ENCODE measurements at places on chromosomes 4 and X.

DNA sequence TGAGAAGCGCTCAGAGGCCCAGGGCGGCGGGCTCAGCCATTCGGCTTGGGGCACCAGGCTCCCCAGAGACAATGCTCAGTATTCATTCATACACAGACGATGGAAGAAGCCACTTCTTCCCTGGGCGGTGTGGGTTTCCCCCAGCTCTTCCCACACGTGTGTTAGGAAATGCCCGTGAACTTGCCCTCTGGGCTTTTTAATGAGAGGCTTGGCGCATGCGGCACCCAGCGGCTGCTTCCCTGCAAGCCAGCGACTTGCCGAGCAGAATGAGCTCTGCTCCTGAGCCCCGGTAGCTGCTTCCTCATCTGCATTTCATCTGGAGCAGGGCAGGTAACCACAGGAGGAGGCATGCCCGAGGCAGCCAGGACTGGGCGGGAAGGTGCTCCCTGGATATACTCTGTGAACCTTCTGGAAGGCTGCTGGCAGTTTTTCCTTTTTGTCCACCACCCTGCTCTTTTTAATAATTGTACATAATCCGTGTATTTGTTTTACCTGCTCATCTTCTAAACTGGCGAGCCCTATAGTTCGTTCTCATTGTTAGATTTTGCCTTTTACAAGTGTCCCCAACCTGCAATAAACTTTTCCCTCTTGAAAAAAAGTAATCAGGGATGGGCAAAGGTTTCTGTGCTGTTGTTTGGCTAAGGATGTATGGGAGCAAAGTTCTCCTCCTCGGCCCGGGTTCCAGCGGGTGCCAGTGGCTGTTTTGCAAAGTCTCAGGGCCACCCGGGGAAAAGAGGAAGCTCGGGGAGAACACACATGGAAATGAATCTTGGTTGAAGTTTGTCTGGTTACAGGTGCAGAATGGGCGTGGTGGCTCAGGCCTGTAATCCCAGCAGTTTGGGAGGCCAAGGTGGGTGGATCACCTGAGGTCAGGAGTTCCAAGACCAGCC, 178.8 kb downstream of the DCLK2 start:
- no peak for DNase-seq

DNA sequence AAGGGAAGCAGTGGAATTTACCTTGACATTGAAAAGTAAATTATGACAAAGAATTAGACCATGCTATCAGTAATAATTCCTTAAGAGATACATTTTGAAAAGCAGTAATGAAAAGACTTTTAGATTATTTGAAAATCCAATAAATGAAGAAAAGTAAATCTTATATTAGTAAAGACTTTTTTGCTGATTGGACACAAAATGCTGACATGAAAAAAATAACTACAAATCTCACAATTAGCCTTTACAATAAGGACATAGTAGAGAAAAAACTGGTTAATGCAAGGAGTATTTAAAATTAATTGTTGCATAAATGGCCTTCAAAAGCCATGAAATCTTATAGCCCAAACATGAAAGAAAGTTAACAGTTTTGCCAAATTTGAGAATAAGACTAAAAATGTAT, 446.1 kb upstream of the FAM241A start:
- DNase-seq = no peak

DNA sequence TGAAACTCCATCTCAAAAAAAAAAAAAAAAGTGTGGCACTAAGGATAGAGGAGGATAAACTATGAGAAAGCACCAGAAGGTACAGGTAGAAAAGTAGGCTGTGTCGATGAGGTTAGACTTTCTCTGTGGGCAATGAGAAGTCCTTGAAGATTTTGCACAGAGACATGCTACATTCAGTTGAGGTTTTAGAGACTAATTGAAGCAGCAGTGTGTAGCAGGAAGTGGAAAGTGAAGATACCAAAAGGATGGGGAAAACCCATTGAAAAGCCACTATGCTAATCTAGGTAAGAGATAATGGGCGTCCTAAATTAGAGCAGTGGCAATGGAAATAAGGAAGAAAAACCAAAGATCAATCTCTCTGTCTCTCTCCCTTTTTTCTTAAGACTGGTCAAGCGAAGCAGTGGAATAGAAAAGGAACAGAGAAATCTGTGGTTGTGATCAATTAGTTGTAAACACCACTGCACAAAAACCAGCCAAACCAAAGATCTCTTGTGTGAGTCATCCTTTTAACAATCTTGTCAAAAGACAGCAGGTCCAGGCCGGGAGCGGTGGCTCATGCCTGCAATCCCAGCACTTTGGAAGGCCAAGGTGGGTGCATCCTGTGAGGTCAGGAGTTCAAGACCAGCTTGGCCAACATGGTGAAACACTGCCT, 3.5 kb downstream of the SPINK2 start:
- DNase-seq = no peak

DNA sequence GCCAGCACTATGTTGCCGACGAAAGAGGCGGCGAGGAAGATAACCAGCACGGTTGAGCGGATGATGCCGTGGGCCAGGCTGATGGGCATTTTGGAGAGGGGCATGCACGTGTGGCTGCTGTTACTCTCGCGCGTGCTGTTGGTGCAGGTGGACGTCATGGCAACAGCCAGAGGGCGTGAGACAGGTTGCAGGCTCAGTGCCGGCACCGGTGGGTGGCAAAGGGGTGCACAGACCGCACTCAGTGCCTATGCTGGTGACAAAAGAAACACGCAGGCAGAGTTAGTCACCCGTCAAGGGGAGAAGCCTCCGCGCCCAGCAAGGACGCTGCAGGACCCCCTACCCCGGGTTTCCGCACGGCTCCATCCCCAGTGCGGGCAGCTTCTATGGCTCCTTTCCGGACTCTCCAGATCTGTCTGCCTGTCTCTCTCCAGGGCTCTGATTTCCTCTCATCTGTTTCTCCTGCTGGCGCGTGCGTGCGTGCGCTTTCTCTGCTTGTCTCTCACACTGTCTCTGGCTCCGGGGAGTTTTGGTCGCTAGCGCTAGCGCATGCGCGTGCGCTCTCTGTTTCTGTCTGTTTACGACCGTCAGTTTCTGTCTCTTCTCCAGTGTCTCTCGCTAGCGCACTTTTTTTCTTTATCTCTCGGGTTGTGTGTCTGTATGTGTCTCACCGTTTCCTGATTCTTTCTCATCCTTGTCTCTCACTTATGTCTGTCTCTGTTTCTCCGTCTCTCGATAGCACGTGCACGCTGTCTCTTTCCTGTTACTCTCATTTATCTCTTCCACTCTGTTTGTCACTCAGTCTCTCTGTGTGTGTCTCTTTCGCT, 2.1 kb downstream of the GPR101 start:
- peak; percentile 4 for DNase-seq

DNA sequence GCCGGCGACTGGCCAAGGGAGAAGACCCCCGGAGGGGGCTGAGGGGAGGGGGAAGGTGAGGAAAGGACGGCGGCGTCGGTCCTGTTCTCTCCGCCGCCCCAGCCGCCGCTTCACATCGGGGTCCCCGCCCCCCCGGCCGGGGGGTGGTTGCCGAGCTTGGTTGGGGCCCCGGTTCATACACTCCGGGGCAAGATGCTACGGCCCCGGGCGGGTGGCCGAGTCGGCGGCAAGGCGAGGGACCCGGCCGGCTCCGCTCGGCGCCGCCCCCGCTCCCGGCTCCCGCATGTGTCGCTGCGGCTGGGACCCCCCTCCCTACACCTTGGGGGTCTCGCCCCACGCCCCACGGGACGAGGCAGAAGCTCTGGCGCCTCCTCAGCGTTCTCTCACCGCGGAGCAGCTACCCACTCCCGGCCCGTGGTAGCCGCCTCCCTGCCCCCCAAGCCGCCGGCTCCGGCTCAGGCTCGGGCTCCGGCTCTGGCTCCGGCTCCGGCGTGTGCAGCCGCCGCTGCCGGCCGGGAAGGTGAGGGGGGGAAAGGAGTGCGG, 461 bp downstream of the FBXW7 start:
- DNase-seq = no peak

- DNase-seq = no peak
Measured at GRCh38 chr4:13833171-13833804, 205.8 kb upstream of the BOD1L1 start.

- no peak for DNase-seq
Measured at GRCh38 chr4:144579411-144580030, 66.4 kb upstream of the HHIP start.

DNA sequence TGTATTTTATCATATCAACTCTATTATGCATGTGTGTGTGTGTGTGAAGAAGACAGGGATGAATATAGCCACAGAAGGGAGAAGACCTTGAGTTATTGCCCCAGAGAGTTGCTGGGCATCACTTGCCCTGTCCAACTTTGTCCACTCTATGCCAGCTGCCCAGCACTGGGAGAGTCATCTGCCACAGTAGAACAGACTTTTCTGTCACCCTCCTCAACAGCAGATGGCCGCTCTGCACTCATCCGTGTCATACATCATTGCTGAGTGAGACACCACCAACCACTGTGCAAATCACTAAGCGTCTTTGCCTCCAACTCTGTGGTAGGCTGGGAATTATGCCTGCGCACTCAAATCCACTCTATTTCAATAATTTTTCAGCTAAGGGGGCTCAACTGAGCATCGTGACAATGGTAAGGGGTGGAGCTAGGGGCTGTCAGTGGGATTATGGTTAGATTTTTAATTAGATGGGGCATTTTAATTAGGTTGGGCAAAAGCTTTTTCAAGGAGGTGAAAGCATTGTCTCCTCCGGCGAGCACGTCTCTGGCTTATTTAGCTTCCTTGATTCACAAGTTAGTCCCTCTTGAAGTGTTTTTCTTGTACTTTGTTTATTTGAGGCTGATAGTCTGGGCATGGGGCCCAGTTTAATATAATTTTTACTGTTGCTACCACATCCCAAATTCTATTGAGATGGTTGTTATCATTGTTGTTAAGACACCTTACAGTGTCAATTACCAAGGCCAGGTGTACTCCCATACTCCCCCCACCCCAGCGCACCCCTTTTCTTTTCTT, 100.1 kb upstream of the KLF3 start:
- peak; percentile 10 for DNase-seq

GRCh38 chr4:20565075-20565721, 135.1 kb upstream of the PACRGL start:
- DNase-seq = no peak

GRCh38 chrX:153338836-153339235, 4.9 kb downstream of the ZNF275 start:
- no peak for DNase-seq

- DNase-seq = no peak
Measured at GRCh38 chrX:154785716-154786115, 19.6 kb downstream of the MPP1 start.

- DNase-seq = no peak
Measured at GRCh38 chrX:154660541-154660940, 7.2 kb upstream of the CTAG2 start.

DNA sequence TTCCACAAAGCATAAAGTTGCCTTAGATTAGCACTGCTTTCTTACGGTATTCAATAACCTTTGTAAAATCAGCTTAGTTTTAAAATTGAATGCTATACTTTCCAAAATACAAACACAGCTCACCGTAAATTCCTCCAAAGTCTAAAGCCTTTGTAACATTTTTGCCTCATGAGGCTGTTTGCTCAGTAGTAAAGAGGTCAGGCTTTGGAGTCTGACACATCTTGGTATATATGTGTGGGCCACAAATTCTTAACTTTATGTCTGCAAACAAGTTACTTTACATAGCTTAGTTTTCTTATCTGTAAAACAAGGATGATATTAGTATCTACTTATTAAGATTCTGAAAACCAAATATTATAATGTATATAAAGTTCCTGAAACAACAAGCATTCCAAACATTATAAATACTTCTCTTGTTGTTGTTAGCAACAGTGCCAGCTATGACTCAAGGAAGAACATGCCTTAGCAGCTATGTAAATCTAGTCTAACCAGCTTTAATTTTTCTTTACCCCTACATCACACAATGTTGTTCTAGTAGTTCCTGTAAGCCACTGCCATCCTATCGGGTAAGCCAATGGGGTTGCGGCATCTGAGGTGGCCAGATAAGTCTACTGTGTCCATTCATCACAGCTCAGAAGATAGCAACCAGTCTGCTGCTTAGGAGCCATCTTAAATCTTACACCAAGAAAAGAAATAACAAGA, 709.0 kb downstream of the KLHL13 start:
- DNase-seq = no peak

DNA sequence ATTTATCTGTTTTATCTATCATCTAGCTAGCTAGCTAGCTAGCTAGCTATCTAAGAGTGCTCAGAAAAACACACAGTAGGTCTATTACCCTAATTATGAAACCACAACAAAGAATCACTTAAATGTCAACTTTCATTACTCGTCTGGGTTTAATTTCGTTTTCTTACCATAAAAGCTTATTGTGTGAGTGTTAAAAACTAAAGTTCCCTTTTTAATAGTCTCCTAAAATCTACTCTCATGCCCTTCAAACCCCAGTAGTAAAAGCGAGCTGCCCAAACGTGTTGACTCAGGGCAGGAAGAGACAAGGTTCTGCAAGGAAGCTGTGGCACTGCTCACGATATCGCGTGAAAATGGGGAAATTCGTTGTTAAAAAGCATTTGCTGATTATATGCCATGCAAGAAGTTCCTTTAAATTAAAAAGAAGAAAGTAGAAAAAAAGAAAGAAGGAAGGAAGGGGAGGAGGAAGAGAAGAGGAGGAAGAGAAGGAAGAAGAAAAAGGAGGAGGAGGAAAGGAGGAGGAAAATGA, 595 bp downstream of the MBNL3 start:
- peak; percentile 18 for DNase-seq

DNA sequence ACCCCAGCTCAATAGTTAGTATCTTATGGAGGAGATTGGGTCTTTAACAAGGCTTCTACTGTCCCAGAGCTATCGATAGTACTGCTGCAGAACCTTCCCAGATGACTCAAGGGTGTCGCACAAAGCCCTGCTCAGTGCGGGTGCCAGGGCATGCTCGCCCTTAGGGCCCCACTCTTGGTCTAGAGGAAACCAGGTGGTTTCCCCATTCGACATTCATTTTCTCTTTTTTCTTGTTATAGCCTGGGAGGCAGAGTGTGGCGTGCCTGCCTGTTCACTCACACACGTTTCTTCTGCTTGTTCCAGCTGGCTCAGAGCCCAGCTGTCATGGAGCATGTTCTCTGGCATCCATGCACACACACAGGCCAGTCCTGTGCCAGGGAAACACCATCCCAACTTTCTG, 144.5 kb downstream of the SMIM20 start:
- no peak for DNase-seq

DNA sequence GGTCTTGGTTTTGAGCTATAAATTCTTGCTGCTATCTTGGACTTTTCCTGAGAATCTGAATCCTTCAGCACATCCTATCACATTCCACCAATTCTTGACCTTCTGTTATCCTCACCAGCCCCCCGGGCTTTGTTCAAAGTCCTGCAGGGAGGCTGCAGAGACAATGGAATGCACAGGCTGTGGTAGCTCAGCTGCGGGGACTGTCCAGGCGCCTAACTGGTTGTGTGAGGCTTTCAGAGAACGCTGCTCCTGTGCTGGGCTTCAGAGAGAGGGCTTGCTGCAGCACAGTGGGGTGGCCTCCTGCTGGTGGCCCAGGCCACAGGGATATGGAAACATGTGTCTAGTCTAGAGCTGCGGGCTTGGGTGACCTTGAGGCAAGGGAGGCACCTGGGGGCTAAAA, 196.3 kb upstream of the GATB start:
- no peak for DNase-seq

DNA sequence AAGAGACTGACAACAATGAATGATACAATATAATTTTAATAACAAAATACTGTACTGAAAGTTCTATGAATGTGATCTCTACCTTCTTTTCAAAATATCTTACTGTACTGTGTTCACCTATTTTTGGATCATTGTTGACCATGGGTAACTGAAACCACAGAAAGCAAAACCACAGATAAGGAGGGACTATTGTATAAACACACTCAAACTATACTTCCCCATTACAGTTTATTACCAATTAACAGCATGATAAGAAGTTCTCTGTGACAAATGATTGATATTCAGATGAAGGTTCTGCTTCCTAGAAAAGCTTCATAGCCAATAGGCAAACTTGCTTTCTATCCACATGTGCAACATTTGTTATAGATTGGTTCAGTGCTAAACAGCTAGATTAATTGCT, 50.1 kb downstream of the GABRG1 start:
- DNase-seq = no peak
